ENCODE measurements at places on chromosomes 5 and 9.

- no peak for DNase-seq
Measured at GRCh38 chr5:121500310-121500709, 351.4 kb upstream of the FTMT start.

- peak; percentile 32 for DNase-seq
Measured at GRCh38 chr9:78821126-78821822, 524.3 kb downstream of the PSAT1 start.

GRCh38 chr5:14258840-14259239 lies 115.7 kb downstream of the TRIO start:
- DNase-seq = no peak

GRCh38 chr5:78675956-78676730 lies 27.6 kb upstream of the LHFPL2 start:
- DNase-seq = no peak

- DNase-seq = no peak
Measured at GRCh38 chr5:58241389-58241788, 218.5 kb downstream of the PLK2 start.

- no peak for DNase-seq
Measured at GRCh38 chr5:9570876-9571275, 25.0 kb upstream of the SEMA5A start.

GRCh38 chr5:116858705-116859333 lies 284.2 kb upstream of the SEMA6A start:
- DNase-seq = no peak

DNA sequence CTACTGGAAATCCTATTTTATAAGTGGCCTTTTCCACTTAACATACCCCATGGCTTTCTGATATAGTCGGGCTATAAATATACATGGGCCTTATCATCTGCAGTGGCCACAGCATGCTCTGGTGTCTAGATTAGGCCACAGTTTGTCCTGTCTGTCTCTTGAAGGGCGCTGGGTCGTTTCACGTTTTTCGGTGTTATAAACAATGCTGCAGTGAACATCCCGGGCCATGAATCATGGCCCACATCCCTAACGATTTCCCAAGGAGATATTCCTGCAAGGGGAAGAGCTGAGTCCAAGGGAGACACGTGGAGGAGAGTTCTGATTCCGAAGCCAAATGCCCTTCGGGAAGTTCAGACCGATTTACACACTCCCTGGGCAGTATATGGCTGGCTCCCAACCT lies 8.4 kb downstream of the PLPP7 start:
- no peak for DNase-seq

- no peak for DNase-seq
Measured at GRCh38 chr9:137439158-137439714, 1.9 kb downstream of the ENTPD8 start.

GRCh38 chr5:127425868-127426267 lies 91.6 kb upstream of the PRRC1 start:
- no peak for DNase-seq

DNA sequence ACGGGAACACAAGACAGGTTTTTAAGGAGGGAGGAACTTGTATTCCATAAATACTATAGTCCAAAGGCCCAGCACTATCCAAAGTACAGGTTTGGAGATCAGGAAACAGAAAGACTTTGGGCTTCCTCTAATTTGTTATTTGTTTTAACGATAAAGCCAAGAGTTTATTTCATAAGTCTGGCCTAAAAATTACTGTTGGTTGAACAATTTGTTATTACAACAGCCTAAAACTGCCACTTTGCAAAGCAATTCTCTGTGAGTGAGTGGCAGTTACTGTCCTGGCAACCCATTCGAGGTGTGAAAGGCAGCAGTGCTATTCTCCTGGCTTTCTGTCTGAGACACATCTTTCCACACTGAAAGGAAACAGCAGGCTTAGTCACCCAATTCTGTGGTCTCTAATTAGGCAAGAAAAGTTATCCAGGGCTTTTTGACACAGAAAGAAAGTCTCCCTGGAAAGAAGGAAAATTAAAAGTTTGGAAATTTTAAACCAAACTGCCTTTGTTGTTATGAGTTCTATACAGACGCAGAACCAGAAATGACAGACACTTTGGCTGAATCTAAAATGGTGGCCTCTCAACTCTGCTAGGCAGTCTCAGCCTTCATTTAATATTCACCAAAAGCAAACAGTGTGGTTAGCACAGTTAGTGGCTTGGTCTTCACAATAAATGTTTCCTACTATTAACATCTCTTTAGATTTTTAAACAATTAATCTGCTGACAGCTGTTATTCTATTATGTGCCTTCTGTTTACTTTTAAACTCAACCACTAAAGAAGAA lies 33.9 kb downstream of the PSMB7 start:
- no peak for DNase-seq

- DNase-seq = no peak
Measured at GRCh38 chr5:69271376-69271775, 36.7 kb downstream of the CDK7 start.

DNA sequence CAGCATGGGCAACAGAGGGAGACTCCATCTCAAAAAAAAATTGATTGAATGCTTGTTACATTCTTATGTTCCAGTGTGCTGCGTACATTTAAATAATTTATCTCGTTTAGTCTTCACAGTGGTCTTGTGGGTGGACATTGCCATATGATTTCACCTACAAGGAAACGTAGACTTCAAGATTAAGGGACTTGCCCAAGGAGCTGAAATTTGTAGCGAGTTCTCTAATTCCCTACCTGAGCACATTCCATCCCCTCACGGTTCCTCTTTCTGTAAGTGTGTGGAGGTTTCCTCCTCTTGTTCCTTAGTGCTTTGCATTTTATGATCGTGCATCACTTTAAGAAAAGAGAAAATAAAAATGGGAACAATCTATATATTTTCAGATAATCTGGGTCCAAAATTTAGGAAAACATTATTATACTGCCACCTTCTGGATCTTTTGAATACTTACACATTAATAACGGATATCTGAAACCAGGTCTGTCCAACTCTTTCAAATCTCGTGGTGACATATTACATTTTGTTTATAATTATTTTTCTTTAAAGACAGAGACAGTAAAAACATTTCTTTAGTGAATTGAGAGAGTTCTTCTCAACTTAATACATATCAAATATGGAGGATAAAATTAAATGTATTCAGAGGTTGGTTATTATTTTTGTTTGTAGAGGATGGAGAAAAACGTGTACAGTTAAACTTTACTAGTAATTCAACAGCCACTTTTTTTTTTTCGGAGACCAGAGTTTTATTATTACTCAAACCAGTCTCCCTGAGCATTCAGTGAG lies 29.9 kb upstream of the C7 start:
- DNase-seq = no peak

GRCh38 chr5:55538661-55539060 lies 3.9 kb upstream of the PLPP1 start:
- DNase-seq = peak; percentile 32

GRCh38 chr9:21729648-21730047 lies 72.8 kb upstream of the MTAP start:
- no peak for DNase-seq

- no peak for DNase-seq
Measured at GRCh38 chr9:99253134-99253533, 31.1 kb downstream of the SEC61B start.

GRCh38 chr9:131503626-131504465 lies 1.1 kb downstream of the POMT1 start:
- no peak for DNase-seq

- no peak for DNase-seq
Measured at GRCh38 chr5:169169783-169170182, 131.2 kb downstream of the SLIT3 start.

GRCh38 chr9:112334432-112334841 lies 1.0 kb upstream of the PTBP3 start:
- DNase-seq = no peak

- DNase-seq = no peak
Measured at GRCh38 chr5:51832934-51833470, 449.8 kb downstream of the ISL1 start.
